ENCODE measurements at places on chromosomes 4 and X.
A peak's percentile ranks its signal among the peaks of the same experiment; 100 is the strongest.

GRCh38 chrX:38233891-38234667 is 13.4 kb upstream of the SRPX start:
- no peak for DNase-seq

GRCh38 chr4:127469542-127469941 is 163.2 kb upstream of the INTU start:
- DNase-seq, result no peak

GRCh38 chrX:8653956-8654355 is 78.0 kb downstream of the ANOS1 start:
- no peak for DNase-seq

GRCh38 chr4:123438031-123438430 is 41.4 kb downstream of the SPRY1 start:
- DNase-seq, result no peak

DNA sequence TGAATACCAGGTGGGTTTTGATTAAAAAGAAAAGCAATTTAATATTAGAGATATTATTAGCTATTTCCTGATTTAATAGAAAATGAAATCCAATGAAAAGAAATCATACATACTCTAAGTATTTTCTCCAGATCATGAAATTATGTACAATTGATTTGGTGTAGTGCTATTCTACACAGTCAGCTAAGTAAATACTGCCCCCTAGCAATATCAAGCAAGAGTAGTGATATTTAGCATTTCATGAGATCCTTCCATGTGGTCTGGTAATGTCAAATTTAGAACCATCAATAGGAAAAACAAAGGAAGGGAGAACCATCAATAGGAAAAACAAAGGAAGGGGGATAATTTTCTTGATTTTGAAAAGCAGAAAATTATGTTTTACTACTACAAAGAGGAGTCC is 114.6 kb downstream of the TBCK start:
- peak; percentile 4 for DNase-seq

DNA sequence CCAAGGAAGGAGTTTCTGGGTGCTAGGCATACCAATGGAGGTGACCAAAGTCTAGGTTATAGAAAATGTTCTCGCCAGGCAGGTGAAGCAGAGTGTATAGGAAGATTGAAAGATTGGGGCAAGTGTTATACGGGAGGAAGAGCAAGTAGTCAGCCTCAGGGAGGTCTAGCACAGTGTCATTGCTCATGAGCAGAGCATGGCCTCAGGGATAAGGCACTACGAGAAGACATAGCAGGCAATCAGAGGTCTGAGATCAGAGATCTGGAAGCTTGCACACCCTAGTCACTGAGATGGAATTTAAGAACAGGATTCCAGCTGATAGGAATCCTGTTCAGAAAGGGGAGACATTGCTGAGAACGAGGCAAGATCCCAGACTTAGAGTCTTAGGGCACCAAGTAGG is 350.0 kb upstream of the CASK start:
- no peak for DNase-seq

- no peak for DNase-seq
Observed at GRCh38 chr4:40446839-40447238, 111.7 kb downstream of the CHRNA9 start.

- no peak for DNase-seq
Observed at GRCh38 chrX:17167915-17168314, 207.1 kb upstream of the NHS start.

GRCh38 chrX:55206162-55206941 is 13.8 kb upstream of the PAGE5 start:
- DNase-seq, result no peak

DNA sequence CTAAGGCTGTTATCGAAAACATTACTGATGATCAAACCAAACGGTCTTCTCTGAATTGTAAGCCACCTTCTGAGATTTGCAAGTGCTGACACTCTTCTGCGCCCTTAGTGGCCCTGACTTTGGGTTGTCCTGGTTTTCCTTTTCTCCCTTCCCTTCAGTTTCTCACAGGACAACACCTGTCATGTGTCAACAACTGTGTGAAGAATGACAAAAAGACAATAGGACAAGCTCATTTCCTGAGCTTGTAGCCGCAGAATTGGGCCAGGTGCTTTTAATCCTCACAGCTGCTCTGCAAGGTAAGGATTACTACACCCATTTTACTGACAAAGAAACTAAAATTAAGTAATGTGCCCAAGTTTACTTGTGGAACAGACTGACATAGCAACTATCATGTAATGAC is 44.9 kb upstream of the TXK start:
- DNase-seq, result no peak

DNA sequence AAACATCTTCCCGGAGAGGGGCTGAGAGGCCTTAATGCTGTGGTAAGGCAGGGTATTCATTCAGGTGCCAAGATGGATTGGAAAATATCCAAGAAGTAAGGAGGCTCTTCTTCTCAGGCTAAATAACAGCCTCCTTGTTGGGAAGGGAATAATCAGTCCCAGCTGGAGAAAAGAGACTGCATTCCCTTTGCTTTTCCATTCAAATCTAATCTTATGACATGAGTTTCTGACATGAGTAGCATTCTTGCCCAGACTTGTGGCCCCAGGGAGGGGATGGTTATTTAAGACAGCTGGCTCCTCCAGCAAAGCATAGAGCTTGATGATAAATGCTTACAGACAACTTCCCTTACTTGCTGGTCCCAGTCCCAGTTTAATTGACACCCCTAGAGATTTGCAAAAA is 98.3 kb downstream of the DCLK2 start:
- no peak for DNase-seq

DNA sequence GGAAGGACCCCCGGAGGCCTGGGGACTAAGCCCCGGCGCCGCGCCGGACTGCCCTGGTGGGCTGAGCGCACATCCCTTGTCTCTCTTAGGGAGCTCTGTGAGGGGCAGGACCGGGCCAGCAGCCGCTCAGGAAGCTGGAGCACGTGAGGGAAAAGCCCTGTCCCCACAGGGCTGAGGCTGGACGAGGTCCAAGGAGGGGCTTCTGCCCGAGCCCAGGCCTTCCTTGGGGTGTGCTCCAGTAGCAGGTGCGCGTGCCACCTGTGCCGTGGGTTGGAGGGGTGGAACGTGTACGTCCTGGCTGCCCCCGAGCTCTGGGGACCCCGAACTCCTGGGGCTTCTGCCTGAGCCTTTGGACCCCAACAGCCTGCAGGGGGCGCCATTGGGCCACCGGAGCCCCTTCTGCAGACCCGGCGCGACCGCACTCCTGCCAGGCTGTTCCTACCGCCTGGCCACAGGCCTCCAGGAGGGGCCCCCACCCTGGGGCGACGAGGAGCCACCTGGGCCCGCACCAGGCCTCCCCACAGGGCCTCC is 27.2 kb downstream of the TACC3 start:
- DNase-seq, result peak; percentile 56

Measured in Ammon's horn (tissue), 1 donor.